ENCODE measurements at places on chromosomes 12 and 14.

GRCh38 chr12:49698619-49699545 lies 8.3 kb downstream of the FMNL3 start:
- peak; percentile 19 for DNase-seq

DNA sequence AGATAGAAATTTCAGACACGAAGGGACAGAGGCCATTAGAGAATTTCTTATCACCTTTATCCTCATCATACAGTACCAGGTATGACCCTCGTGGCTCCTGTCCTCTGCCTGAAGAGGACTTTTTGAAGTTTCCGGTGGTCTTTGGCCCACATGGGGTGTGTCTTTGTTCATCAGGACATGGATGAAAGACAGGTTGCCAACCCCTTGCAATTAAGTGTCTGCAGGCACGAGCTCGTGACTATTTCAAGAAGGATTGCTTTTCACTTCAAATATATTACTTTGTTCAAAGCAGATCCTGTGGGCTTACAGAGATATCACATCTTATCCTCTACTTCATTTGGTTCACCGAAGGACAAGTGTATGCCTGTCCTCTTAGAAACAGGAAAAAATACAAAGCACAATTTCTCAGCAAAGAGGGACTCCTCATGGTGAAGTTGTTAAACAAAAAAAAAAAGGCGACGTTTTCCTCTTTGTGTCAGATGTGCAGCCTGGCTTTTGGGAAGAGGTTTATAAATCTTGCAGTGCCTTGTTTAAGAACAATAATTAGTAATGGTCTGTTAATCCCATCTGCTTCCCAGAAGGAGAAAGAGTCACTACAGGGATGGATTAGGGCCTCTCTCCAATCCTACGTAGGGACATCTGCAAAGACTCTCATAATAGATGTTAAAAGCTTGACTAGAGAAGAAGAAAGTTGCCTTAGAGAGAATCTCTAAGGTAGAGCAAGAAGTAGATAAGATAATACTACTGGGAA lies 13.5 kb upstream of the FAM234B start:
- no peak for DNase-seq

DNA sequence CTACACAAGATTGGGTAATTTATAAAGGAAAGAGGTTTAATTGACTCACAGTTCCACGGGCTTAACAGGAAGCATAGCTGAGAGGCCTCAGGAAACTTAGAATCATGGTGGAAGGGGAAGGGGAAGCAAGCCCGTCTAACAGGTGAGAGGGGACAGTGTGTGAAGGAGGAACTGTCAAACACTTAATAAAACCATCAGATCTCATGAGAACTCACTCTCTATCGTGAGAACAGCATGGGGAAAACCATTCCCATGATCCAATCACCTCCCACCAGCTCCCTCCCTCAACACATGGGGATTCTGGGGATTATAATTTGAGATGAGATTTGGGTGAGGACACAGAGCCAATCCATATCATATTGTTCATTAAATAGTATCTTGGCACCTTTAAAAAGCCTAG lies 56.1 kb downstream of the EPS8 start:
- no peak for DNase-seq

DNA sequence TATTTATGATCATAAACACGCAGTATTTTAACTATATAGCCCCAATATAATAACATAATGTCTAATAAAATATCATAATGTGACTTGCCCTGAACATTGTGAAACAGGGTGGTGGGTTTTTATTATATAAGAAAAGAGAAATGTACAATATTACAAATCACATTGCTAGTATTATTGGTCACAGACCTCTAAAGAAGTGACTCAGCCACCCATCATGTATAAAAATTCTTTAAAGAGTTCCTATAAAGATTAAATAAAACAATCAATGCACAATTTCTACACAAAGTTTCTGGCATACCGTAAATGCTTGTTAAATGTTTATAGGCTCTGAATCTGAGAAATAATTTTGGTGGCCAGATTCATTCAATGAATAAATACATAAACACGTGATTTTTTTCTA lies 28.9 kb downstream of the ABCC9 start:
- DNase-seq: peak; percentile 45

- DNase-seq: no peak
Measured at GRCh38 chr14:21184254-21184653, 28.4 kb upstream of the OR5AU1 start.

DNA sequence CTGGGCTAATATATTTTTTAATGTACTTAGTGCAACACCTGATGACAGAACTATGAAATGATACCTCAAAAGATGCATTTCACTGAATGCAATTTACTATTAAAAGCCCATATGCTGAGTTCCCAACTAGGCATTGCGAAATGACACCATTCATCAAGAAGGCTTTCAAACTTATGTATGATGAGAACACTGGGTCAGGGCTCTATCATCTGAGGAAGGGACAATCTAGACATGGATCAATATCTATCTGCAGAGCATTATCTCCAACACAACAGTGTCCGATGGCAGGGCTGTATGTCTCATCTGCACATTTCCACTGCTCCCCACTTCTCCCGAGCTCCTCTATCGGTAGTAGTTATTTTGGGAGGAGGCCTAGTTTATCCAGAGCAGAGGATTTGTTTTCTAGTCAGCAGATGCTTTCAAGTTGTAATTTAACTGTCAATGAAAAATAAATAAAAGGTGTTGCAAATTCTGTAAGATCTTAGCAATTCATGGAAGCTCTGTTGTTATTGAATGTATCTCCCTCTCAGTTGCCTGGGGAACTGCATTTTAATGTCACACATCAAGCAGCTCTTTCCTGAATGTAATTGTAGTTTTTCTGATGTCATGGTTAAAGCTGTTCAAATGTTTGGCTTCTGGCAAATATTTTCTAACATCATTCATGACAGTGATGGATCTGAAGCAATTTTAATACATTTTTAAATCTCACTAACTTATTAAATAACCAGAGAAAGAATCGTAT lies 7.4 kb upstream of the GCH1 start:
- no peak for DNase-seq

- DNase-seq: no peak
Measured at GRCh38 chr12:112973011-112973735, 5.1 kb upstream of the OAS2 start.

DNA sequence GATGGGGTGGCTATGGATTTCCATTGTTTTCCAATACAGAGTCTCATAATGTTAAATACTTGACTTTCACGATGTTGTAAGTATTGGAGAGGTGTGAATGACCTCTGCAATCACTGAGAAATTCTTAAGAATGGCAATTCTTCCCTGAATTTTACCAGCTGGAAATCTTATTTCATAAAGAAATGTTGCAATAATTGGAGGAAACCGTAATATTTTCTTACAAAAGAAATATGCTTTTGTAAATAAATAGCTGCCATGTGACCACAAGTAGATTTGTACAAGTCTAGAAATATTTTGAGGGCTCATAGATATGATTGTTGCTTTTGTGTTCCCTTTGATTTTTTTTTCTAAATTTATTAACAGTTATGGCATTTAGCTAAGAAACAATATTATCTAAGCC lies 308.7 kb upstream of the ATP2B1 start:
- DNase-seq: peak; percentile 61

DNA sequence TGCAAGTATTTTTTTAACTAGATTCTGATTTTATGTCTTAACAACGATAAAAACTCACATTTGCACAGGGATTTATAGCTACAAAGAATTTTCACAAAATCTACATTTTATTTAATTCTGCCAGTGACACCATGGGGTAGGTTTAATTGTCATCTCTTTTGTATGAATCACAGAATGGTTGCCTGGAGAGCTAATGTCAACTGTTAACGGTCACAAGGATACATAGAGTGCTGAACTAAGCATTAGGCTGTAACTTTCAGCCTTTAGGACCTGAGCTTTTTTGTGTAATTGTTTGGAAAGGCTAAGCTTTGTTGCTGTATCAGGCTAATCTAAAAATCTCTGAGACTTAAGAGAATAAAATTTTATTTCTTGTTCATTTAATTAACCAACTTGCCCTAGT lies 465.3 kb upstream of the TBX3 start:
- no peak for DNase-seq

DNA sequence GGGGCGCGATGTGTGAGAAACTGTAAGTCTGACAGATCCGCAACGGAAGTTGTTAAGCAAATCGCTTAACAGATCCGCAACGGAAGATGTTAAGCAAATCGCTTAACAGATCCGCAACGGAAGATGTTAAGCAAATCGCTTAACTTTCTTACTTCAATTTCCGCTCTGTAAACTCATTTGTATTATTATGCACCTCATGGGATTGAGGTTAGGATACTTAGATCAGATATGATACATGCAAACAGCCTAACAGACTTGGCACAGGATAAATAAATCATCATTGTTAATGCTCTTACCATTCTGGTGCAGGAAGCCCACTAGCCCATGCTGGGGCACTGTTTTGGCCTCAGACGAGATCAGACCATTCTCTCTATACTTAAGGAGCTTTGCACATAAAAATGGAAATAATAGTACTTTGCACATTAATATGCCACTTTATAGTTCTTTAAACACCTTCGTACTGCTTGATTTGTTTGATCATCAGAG lies 399 bp downstream of the NCAPD2 start:
- DNase-seq: no peak

DNA sequence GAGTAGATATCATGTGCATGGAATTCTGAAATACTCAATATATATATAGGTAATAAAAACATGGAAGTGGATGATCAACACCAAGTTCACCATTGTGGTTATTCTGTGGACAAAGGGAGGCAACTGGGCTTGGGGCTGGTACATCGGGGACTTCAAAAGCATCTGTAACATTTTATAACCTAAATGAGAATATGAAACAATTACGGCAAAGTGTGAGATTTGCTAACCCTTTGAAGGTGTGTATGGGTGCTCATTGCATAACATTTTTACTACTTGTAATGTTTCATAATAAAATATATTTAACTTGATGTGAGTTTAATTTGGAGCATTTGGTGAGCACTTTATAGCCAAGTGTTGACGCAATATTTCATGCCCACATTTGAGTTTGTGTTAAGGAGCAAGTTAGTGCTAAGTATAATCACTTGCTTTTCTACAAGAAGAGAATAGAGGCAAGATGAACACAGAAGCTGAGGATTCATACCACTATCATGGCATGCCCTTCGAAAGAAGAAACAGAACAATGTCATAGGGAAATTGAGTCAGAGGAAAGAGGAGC lies 109.3 kb downstream of the NTN4 start:
- no peak for DNase-seq

DNA sequence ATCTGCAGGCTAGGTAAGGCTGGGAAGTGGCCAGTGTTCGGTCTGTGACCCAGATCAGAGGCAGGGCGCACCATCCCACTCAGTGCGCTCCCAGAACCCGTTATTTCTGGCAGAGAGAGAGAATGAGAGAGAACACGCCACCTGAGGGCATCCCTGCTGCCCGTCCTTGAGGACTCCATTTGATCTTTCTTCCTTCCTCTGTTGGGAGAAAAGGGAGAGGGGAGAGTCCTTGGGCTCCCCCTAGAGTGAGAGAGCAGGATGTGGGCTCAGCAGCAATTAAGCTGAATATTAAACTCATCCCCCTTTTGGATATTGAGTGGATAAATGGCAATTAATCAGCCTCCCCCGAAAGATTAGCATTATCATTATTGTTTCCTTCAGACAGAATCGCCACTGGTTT lies 70.6 kb downstream of the IFT43 start:
- DNase-seq: peak; percentile 3

- DNase-seq: no peak
Measured at GRCh38 chr12:130983328-130984017, 29.8 kb downstream of the ADGRD1 start.

DNA sequence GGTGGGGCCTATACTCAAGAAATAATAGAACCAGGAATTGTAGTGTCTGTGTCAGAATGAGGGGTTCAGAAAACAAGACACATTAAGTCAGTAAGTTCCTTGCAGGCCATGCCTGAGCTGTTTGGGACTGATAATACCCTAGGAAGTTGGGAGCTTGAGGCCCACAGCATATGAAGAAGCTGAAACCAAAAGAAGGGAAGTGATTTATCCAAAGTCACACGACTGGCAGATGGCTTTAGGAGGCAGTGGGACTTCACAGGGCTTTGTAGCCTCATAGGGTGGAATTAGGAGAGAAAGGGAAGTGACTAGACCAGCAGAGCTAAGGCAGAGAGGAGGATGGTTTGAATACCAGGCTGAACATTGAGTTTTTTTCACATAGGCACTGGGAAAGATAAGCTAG lies 56.6 kb upstream of the SRSF5 start:
- no peak for DNase-seq

DNA sequence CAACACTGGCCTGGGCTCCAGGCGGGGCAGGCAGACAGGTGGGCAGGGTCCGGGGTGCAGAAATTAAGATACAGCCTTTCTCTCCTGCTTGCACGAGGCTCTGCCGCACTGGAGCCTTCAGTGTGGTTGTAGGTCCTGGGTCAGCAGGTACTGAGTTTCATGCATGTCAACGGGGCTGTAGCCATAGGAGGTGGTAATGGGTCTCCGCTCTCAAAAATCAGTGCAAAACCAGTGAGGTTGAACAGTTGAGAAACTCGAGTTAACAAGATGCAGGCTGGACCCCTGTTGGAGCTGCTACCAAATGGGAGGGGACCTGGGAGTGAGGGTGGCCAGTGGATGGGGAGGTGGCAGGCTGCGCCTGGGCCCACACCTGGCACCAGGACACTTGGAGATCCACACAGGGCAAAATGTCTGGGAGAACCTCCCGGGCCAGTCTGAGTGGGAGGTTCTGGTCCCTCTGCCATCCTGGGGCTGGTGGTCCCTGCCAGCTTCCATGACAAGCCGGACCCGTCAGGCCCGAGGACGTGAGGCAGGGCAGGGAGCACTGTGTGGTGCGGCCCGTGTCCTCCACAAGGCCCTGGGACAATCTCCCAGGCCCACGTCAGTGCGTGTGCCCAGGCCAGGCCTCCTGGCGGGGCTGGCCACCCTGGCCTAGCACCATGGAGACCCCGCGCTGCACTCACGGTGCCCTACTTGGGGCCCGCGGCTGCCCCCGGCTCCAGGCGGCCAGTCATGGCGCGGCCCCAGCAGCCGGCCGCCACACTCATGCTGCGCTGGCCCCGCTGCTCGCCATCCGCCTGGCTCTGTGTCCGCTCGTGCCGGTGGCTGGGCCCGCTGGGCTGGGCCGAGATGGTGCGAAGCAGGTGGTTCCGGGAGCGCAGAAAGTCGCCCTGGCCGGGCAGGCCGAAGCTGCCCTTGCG lies 5.1 kb downstream of the ARL6IP4 start:
- DNase-seq: no peak

GRCh38 chr12:42617622-42618021 lies 28.1 kb upstream of the PRICKLE1 start:
- peak; percentile 39 for DNase-seq
